NCI-H2081 treated with DMSO at 0.1 percent for 48 hours (cell line): ENCODE measurements at places on chromosomes 16 and 17.

- no peak for DNase-seq
Observed at GRCh38 chr17:1999557-2000251, 25.4 kb downstream of the RTN4RL1 start.

DNA sequence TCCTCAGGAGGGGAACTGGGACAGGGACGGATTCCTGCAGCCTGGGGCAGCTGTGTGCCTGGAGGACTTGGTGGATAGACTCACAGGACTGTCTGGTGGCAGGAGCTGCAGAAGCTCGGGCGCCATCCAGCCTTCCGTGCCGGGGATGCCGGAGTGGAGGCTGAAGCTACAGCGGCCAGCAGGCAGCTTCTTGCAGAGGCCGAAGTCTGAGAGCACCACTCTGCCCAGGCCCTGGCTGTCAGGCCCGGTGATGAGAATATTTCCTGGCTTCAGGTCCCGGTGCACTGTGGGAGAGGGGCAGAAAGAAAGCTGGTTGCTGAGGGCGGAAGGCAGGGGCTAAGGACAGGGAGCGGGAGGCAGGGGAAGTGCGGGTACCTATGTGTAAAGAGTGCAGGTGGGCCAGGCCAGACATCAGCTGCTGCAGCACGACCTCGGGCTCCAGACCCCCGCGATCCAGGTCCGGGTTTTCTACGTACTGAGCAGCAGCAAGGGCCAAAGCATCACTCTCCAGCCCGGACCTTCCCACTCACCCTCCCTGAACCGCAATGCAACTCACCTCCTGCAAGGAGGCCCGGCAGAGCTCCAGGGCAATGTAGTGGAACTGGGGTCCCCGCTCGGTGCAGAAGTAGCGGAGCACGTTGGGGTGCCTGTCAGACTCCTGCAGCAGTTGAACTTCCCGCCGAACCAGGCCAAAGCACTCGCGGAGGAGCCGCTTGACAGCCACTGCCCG lies 16.1 kb downstream of the PLK1 start:
- no peak for DNase-seq

DNA sequence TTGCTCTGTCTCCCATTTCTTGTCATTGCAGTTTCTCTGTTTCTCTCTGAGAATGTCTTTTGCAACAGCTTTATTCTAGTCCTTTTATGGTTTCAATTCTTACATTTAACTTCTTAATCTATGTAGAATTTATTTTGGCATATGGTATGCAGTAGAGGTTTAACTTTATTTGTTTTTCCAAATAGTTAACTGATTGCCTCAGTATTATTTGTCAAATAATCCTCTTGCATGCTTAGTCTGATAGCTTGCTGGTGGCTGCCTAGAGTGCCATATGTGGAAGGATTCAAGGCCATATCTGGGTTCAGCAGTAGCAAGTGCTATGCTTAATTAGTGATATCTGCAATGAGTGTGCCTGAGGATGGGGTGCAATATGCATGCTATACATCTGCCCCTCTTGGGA lies 6.9 kb downstream of the SNTB2 start:
- DNase-seq: no peak

DNA sequence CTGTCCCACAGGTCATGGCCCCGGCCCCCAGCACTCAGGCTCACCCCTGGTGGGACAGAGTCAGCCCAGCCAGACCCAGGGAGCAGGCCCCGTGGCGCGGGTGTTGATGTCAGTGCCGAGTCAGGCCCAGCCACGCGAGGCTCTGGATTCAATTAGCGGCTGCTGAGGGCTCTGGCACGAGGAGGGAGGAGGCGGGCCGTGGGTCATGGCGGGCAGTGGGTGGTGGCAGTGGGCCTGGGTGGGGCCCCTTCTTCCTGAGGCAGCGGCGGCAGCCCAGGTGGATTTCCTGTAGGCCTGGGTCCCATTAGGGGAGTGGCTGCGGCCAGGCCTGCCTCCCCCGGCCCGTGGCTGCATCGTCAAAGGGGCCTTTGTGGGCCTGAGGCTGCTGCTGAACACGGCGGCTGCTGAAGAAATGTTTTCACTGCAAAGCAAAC lies 12.9 kb downstream of the VASN start:
- DNase-seq: no peak

- no peak for DNase-seq
Observed at GRCh38 chr17:12231355-12231682, 210.6 kb downstream of the MAP2K4 start.

DNA sequence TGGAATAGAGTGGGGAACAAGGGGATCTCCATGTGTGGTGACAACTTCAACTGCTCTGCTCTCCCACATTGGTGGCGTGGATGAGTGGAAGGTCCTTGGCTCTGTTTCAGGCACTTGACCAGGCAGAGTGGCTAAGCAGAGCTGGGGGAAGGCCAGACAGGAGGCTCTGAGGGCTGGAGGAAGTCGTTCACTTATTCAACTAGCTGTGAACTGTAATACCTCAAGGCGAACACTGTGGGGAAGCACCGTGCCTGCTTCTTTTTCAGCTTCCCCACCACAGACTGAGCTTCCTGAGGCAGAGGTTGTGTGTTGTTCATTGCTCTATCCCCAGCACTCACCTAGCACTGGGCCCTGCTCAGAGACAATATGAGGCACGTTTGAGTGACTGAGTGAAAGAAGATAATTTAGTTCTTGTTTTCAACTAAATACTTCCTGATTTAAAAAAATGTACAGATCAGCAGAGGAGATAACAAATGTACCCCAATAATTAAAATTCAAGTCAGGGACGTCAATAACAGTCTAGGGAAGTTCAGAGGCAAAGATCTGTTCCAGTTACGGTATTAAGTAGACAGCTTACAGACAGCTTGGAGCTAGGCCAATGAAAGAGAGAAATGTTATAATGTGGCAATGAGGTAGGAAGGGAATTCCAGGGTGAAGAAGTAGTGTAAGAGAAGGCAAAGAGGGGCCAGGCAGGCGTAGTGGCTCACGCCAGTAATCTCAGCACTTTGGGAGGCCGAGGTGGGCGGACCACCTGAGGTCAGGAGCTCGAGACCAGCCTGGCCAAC lies 34.7 kb downstream of the MYO18A start:
- DNase-seq: no peak

- no peak for DNase-seq
Observed at GRCh38 chr16:82728901-82729300, 102.1 kb downstream of the CDH13 start.

DNA sequence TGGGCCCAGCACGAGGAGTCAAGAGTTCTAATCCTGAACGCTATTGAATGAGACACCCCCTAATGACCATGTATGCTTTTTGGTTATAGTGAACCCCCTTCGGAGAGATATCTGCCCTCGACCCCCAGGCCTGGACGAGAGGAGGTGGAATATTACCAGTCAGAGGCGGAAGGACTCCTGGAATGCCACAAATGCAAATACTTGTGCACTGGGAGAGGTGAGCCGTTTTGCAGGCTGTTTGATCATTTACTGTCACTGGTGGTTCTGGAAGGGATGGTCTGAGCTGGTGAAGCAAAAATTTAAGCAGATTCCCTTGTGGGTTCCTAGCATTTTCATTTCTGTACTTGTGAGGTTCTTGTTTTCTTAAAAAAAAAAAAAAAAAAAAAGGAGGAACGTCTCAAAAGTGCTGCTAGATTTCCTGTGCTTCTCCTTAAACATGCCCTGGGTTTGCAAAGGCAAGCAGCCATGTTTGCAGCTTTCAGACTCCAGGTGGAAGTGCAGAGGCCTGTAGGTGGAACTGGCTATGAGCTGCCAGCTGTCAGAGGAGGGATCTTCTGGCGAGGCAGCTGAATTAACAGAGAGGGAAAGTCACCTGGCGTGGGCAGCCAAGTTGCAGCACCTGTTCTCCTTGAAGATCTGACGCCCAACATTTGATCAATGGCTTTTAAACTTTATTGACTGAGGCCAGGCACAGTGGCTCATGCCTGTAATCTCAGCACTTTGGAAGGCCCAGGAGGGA lies 3.5 kb downstream of the MARVELD3 start:
- DNase-seq: no peak
